NCI-H2081 treated with DMSO at 0.1 percent for 48 hours (cell line): ENCODE measurements at places on chromosomes 5 and 9.

GRCh38 chr5:96838201-96839070, 30.7 kb upstream of the ERAP1 start:
- DNase-seq, result no peak

GRCh38 chr9:78438211-78438610, 141.3 kb downstream of the PSAT1 start:
- DNase-seq, result no peak

GRCh38 chr9:19188771-19189170, 41.7 kb upstream of the DENND4C start:
- no peak for DNase-seq

DNA sequence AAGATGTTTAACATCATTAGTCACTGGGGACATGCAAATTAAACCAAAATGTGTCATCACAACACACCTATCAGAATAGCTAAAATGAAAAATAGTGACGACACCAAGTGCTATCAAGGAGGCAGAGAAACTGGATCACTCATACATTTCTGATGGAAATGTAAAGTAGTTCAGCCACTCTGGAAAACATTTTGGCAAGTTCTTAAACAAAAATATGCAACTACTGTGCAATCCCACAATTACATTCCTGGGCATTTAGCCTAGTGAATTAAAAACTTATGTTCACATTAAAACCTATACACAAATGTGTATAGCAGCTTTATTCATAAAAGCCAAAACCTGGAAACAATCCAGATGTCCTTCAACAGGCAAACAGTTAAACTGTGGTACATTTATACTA, 53.1 kb downstream of the SVEP1 start:
- no peak for DNase-seq

DNA sequence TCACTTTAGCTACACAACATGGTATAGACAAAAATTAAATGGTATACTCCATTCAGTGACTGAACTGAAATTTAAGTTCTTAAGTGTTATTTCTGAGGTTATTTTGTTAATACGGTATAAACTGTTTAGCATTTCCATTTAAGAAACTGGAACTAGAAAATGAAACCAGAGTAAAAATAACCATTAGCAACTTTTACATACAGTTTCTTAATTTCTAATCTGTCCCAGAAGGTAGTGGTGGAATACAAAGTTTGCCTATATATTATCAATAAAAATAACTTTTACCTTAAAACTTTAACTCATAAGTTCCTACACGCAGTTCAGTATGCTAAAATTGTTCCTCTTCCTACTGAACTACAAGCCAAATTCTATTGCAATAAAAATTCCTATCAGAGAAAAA, 10.3 kb downstream of the GOLPH3 start:
- no peak for DNase-seq

GRCh38 chr5:122129306-122129705, at the start of gene ZNF474:
Gene ZNF474, plus strand, starts transcription at chr5:122129546. Its CDS starts 22,445 bp downstream, at chr5:122151991.
- DNase-seq, result no peak

DNA sequence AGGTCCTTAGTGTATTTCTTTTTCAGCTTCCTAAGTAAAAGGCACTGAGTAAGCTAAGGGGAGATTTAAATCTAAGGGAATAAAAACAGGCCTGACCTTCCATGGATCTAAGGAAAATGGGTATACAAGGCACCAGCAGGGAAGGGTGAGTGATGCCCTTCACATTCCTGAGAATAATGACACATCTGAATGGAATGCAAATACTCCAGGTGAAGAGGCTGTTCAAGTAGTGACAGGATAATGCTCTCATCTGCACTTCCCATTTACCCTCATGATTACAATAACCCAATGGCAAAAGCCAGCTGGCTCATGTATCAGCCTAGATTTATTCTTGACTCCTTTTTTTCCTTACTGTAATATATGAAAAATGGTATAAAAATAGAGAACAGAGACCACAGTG, 216.2 kb upstream of the ACTBL2 start:
- DNase-seq, result no peak

- DNase-seq, result no peak
Observed at GRCh38 chr5:56480078-56480704, 247.1 kb upstream of the ANKRD55 start.

- no peak for DNase-seq
Observed at GRCh38 chr9:22175972-22176545, 167.0 kb upstream of the CDKN2B start.

DNA sequence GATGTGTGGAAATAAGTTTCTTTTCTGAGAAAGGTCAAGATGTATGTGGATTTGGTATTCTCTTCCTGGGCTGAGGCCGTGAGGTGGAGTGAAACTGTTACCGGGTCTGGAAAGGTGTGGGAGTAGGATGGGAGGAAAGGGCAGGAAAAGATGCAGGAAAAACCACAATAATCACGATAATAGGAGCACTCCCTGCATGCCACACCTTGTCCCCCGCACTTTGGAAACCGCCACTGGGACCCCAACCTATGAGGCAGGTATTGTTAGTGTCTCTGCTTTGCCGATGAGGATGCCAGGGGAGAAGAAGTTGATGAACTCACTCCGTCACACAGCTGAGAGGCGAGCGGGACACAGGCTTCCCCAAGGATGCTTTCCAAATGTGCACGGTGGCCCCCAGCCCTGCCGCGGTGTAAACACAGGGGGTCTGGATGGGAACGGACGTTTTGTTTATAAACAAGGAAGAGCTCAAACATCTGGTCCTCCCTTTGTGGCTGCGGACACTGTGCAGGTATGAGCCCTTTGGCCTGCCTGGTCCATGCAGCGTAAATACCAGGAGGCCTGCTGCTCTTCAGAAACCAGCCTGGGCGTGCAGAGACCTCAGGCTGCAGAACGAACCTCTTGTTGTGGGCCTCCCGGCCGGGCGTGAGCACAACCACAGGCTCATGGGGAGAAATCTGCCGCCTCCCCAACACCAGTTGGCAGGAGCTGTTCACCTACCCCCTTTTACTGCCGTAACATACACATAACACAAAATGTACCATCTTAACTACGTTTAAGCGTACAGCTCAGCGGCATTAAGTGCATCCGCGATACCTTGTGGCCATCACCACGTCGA, 126.7 kb downstream of the COL23A1 start:
- DNase-seq, result no peak

DNA sequence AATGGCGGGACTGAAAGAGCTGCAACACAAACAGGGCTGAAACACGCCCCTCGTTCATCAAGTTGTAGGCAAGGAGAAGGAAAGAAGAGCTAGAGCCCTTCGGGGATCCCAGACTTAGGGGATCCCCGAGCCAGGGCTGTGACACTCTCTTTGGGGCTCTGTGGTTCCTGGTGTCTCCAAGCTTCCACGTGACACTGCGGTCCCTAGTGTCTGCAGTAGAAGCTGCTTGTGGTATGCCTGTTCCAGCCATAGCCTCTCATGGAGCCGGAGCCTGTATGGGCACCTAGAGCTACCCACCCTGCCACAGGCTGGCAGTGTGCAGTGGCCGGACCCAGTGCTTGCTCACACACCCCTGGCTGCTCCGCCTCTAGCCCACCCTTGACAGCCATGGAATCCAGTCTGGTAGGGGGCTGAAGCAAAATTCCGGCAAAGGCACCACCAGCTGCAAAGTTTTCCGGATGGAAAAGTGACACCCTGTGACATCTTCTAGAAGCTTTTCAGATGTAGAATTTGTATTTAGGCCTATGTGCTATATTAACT, 1439.6 kb upstream of the ACO1 start:
- no peak for DNase-seq

DNA sequence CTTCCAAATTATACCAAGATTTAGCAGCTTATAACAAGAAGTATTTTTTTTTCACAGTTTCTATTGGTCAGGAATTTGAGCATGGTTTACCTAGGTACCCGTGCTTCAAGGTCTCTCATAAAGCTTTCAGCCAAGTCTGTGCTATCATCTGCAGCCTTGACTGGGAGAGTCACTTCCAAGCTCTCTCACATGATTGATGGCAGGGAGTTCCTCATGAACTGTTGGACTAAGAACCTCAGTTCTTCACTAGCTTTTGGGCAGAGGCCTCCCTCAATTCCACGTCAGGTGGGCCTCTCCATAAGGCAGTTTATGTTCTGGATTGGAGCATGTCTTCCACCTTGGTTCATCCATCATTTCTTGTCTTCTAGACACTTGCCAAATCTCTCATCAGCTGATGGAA, 39.9 kb upstream of the APC start:
- no peak for DNase-seq

- DNase-seq, result no peak
Observed at GRCh38 chr5:135065306-135066265, 31.6 kb upstream of the PITX1 start.

DNA sequence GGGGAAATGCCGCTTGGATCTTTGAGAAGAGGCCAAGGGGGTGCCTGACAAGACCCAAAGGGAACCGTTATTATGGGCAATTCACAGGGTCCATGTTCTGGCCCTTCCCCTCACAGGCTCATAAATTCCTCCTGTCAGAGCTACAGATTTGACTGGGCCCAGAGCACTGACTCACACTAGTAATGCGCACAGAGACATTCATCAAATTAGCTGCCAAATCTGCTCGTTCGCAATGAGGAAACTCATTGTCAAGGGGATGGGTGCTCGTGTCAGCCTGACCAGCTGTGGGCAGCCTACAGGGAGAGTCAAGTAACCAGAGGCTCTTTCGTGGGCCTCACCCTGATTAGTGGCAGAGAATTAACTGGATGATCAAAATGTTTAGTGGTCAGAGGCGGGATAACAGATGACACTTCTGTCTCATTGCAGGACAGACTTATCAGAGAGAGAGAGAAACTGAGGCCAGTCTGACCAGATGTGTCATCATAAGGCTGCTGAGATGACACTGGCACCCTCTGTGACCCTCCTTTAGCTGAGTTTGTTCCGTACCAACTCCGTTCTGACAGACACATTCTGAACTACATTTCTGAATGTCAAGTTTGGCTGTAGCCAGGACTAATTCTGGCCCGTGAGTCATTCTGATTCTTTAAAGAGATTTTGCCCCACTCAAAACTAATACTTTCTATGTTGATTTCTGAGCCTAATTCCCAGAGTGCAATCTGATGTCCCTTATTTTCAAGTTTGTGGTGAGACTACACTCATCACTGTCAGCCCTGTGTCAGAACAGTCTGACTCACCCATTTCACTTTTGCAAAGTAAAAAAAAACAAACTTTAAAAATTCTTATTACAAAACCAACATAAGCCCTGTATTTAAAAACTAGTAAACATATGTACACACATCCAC, 377.1 kb downstream of the ACTL7B start:
- DNase-seq, result no peak

DNA sequence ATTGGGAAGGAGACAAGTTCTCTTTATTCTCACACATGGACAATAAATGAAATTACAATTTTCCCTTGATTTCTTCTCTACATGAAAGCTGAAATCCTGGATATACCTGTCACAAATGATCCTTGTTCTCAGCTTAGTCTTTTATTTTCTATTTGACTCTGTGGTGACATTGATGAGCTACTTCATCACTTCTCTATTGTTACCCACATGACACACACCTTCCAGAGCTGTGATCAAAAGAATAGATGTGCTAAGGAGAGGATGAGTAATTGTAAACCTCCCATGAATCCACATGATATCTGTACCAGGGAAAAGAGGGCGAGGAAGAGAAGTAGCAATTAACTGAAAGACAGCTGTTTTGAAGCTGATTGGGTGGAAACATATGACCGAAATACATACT, 102.0 kb downstream of the CAVIN4 start:
- DNase-seq, result no peak

GRCh38 chr9:74554751-74555419, 57.8 kb downstream of the RORB start:
- no peak for DNase-seq

GRCh38 chr5:143985832-143986515, 174.0 kb downstream of the HMHB1 start:
- no peak for DNase-seq

DNA sequence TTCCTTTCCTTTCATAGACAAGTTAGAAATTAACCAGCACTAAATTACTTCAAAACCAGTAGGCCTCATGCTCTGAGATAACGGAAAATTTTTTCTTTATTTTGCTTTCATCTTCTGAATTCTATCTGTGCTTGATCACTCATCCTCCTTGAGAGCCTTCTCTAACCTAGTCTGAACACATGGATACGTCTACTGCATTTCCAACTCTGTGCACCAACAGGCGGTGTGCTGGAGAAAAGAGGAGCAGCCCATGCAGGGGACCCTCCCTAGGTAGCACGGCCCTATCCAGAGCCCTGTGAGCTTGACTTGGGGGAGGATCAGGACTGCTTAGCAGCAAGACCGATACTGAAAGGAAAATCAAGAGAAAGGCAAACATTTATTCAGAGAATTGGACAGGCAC, 149.8 kb downstream of the AUH start:
- DNase-seq, result no peak
